Melanocyte of skin (primary cell): ENCODE measurements at places on chromosomes 2 and 18. TPM values are rescaled to one million over a fixed set of nuclear protein-coding genes. Genes with fewer than 3 reads are reported as not detected.

The FOXD4L1 gene
- 0.34 TPM in 1 of 2 replicates, not detected in the other for total RNA-seq

The GLI2 gene
- under 0.01 TPM in 1 of 2 replicates, not detected in the other for total RNA-seq

The CENPA gene
- 6.9 and 10.0 TPM in 2 replicates for total RNA-seq

The PPP1R1C gene
- 0.34 and 0.73 TPM in 2 replicates for total RNA-seq

The ITPRIPL1 gene
- under 0.01 and 2.5 TPM in 2 replicates for total RNA-seq

The NMUR1 gene
- not detected in 2 replicates for total RNA-seq

The FNDC4 gene
- 0.33 and 0.93 TPM in 2 replicates for total RNA-seq

The MPV17 gene
- total RNA-seq = 88.2 and 99.3 TPM in 2 replicates

The ALK gene
- total RNA-seq = 0.69 and 2.9 TPM in 2 replicates

The ATG9A gene
- 46.5 and 54.7 TPM in 2 replicates for total RNA-seq

The SIX3 gene
- not detected in 2 replicates for total RNA-seq

The TUBA3D gene
- total RNA-seq = not detected in 2 replicates

The SPATA3 gene
- total RNA-seq = not detected in 2 replicates

The COL5A2 gene
- 153 and 179 TPM in 2 replicates for total RNA-seq

The TFCP2L1 gene
- not detected in 2 replicates for total RNA-seq

The HOXD8 gene
- total RNA-seq = 2.7 and 8.2 TPM in 2 replicates

The SLC9A4 gene
- not detected in 2 replicates for total RNA-seq

The DLX1 gene
- total RNA-seq = 0.93 and 1.00 TPM in 2 replicates
